ENCODE measurements at places on chromosomes 6 and 20.

- DNase-seq: peak; percentile 20
Observed at GRCh38 chr20:9286501-9287461, 217.9 kb downstream of the PLCB4 start.

- DNase-seq: no peak
Observed at GRCh38 chr20:57638173-57638894, 18.1 kb upstream of the ZBP1 start.

DNA sequence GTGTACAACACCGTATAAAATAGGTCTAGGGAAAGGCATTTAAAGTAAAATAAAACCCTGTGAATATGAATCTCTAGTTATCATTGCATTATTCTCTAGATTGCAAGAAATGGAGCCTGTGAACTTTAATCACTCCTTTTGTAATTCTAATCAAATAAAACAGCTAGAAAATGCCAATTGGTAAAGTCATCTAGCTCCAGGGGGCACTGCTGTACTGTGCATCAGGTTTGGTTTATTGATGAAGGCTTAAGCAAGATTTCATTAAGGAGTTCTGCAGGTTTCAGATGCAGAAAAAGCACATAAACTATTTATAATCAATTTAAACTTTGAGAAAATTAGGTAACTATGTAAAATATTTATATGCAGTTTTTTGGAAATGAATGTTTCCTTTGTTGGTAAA is 645.0 kb downstream of the PHF3 start:
- peak; percentile 37 for DNase-seq

GRCh38 chr6:12363651-12364381 is 73.7 kb downstream of the EDN1 start:
- DNase-seq: no peak

GRCh38 chr6:4781426-4781825 is 5.2 kb downstream of the CDYL start:
- DNase-seq: no peak

DNA sequence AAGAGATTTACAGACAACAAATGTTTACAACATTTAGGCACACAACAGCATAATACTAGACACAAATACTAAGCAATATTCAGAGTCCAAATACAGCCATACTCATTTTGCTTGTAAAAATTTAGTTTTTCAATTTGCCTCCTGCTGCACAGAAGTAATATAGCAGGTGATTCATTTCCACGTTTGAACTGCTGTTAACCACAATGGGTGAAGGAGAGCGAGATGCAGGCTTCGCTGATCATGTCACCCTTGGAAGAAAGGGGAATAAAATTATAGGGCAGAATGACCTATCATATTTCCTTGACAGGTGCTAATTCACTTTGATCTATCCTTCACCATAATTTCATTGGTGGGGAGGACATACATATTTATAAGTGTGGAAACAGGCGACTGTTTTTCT is 643.8 kb upstream of the AGPAT4 start:
- DNase-seq: peak; percentile 36

- no peak for DNase-seq
Observed at GRCh38 chr6:13299403-13299821, 28.9 kb downstream of the TBC1D7 start.

DNA sequence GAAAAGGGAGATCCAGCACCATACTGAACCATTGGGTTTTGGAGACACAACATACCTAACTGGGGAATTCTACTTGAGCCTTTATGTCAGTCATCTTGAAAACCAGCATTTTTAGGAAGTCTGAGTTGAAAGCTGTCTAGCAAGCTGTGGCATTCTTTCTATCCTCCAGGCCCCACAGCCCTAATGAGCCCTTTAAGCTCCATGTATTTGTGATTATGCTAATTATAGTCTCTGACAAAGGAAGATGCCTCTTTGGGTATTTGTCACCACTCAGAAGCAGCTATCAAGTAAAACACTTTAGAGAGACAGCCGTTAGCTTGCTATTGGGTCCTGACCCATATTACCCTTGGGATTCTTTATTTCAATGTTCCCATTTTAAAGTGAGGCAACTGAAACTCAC is 159.5 kb upstream of the MANEA start:
- no peak for DNase-seq

- DNase-seq: peak; percentile 54
Observed at GRCh38 chr20:63957004-63957689, 931 bp upstream of the UCKL1 start.

- DNase-seq: no peak
Observed at GRCh38 chr6:157877573-157878438, 54.8 kb downstream of the SNX9 start.

DNA sequence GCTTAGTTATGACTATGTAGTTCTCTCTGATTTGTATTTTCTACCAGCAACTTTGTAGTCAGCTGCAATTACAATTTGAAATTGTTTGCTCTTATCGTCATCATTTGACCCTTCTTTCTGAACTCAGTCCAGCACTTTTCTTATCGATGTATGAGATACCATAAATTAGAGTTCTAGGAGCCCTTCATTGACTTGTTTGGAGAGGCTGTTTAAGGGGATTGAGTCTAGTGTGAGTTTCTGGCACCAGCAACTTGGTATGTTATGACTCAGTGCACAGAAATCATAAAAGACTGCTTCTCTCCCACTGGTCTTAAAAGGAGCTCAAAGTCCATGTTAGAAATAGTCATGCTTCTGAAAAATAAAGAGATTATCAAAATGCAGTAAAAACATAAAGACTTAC is 190.3 kb downstream of the TENT5A start:
- peak; percentile 84 for DNase-seq

GRCh38 chr6:157535340-157536222 is 154.6 kb downstream of the ZDHHC14 start:
- DNase-seq: peak; percentile 41

DNA sequence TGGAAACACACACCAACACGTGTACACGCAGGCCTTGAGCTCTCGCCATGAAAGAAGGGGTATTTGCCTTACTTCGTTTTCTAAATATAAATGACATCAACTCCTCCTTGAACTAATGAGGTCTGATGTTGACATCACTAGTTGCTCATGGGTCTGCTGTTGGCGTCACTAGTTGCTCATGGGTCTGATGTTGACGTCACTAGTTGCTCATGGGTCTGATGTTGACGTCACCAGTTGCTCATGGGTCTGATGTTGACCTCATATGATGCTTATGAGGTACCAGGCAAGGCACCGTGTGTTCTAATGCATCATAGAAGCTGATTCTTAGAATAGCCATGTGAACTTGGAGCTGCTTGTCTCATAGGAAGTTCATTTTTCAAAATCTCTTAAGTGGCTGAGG is 116.5 kb downstream of the SMOC2 start:
- DNase-seq: no peak

- no peak for DNase-seq
Observed at GRCh38 chr6:148005806-148006205, 336.8 kb upstream of the SASH1 start.

DNA sequence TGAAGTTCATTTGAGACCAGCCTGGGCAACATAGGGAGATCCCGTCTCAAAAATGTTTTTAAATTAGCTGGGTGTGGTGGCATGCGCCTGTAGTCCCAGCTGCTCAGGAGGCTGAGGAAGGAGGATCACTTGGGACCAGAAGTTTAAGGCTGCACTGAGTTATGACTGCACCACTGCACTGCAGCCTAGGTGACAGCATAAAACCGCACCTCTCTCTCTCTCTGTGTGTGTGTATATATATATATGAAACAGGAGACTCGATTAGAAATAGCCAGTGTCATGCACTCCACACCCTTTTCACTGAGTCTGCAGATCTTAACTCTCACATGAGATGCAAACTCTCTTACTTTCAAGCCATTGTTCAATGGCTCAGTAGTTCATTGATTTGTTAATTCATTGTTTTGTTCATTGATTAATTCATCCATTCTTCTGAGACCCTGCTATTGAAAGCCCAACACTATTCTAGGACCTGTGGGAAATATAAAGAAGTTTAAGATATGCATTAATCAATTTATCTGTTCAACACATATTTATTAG is 52.4 kb upstream of the MRPS10 start:
- DNase-seq: no peak

DNA sequence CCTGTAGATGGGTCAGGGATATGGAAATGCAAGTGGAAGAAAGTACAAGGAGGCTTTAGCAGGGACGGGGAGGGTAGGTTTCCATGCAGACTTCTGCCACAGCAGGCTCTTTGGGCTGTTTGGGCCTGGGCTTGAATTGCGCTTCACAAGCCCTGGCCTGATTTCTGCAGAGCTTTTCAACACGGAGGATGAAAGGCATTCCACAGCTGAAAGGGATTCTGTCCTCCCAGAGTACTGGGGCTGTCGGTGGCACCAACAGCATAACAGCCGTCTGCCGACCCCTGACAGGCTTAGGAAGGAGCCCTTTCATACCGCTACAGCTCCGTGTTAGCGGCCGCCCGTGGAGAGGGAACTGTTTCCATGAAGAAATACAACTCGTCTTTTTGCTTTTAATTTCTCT is 22.9 kb upstream of the TBC1D7 start:
- no peak for DNase-seq

- peak; percentile 23 for DNase-seq
Observed at GRCh38 chr20:39576771-39577170, 614.6 kb downstream of the DHX35 start.

Data from fibroblast of skin of abdomen (primary cell).